ENCODE measurements at places on chromosomes 11 and 22.

GRCh38 chr11:134387501-134387900 lies 24.5 kb downstream of the B3GAT1 start:
- no peak for DNase-seq

DNA sequence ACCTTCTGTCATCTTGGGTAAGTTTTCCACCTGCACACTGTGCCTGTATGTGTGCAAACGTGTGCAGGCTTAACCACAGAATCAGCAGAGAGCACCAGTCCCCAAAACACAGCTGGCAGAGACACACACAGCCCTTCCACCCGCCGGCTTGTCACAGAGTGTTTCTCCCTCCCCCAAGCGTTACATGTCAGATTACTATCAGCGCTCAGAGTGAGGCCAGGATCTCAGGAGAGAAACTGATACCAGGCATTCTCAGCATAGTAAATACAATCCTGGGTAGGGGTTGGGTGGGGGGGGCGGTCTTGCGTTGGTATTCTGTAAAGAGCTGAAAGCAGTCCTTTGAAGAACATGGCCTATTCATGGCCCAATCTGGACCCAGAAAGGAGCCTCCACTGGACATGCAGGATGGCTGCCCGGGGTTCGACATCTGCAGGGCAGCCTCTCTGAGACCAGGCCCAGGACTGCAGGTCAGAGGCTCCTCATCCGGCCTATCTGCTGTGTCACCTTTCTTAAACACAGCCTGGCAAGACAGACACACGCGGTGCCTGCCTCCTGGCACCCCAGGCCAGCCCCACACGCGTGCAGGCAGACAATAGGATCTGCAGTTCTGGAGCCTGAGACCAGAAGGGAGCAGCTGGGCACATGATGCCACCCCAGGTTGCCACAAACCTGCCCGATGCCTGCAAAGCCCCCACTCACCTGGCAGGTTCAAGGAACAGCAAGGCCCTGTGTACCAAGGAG lies 1.7 kb downstream of the OSBPL5 start:
- DNase-seq, result no peak

GRCh38 chr11:47233989-47234668 lies 14.5 kb downstream of the ACP2 start:
- DNase-seq, result no peak

- DNase-seq, result no peak
Observed at GRCh38 chr11:5700421-5701054, 10.9 kb downstream of the TRIM22 start.

GRCh38 chr11:128902515-128903066 lies 11.4 kb downstream of the KCNJ5 start:
- no peak for DNase-seq

- no peak for DNase-seq
Observed at GRCh38 chr11:61880031-61880430, 11.3 kb downstream of the FADS3 start.

- no peak for DNase-seq
Observed at GRCh38 chr11:6626971-6627761, 7.9 kb upstream of the TPP1 start.

GRCh38 chr22:44786610-44787009 lies 34.2 kb downstream of the ARHGAP8 start:
- DNase-seq, result no peak

DNA sequence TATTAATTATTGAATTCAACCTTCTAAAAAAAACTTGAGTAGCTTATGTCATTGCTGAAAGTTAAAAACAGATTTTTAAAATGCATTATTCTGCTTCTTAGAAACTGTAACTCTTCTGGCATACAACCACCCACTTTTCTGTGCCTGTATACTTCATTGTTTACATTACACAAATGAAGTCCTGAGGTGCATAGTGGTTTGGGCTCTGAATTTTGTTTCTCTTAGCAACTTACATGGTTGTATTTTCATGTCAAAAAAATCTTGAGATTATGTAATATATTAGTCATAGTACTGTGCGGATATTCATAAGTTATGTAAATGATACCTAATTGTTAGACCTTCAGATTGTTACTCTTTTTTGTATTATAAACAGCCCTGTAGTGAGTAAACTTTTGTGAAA lies 12.2 kb downstream of the SC5D start:
- DNase-seq, result no peak

DNA sequence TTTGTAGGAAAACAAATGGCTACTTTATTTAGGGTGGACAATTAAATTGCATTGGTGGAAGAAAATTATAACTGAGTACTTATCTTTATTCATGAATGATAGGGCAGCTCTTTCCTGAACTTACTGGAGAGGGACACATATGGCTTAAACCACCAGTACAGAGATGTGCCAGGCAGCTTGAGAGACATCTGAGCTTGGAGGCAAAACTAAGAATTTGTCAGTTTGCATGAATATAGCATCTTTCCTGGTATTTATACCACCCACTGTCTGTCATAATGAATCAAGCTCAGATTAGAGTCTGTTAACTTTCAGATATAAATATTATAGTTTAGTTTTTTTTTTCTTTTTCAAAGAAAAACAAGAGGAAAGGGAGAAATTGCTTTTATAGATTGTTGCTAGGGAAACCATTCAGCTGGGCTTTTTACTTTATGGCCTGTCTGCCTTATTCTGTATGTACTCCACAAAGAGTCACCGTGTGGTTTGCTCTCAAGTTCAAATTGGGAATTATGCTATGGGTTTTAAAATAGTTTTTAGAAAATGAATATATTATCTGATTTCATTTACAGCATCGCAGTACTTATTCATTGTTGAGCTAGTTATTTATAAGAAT lies 477.0 kb upstream of the CHORDC1 start:
- no peak for DNase-seq

DNA sequence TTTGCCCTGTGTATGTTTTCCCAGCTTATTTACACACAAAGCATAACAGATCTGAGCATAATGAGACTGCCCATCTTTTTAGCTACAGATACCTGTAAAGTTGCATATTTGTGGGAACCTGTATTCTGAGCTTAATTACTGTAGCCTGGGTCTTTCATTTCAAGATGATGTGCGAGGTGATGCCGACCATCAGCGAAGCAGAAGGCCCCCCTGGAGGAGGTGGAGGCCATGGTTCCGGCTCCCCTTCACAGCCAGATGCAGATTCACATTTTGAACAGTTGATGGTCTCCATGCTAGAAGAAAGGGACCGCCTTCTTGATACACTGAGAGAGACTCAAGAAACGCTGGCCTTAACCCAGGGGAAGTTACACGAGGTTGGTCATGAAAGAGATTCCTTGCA lies 1.5 kb downstream of the PPFIA1 start:
- DNase-seq, result no peak

GRCh38 chr22:48493733-48494132 lies 1333.9 kb downstream of the BRD1 start:
- DNase-seq, result no peak

DNA sequence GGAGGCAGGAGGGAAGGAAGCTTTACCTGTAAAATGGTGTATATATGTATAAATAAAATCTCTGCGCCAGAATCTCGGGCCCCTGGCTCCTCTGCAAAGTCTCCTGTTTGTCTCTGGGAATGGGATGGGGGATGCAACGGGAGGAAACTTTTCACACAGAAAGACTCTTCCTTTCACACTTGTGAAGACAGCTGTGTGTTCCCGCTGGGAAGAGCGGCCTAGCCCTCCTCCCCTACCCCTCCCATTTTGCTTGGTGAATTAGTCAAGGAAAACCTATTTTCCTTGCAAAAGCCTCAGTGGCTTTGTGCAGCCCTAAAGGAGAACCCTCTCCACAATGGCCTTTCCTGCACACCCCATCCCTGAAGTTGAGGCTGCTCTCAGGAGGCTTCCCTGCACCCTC lies 9.4 kb upstream of the IGF2 start:
- no peak for DNase-seq

GRCh38 chr11:64298966-64299846 lies 952 bp upstream of the CATSPERZ start:
- no peak for DNase-seq

GRCh38 chr11:116300232-116300631 lies 472.6 kb downstream of the BUD13 start:
- DNase-seq, result no peak

- no peak for DNase-seq
Observed at GRCh38 chr11:132058211-132058772, 687.9 kb downstream of the NTM start.

- DNase-seq, result no peak
Observed at GRCh38 chr11:134586726-134587125, 174.7 kb upstream of the B3GAT1 start.

DNA sequence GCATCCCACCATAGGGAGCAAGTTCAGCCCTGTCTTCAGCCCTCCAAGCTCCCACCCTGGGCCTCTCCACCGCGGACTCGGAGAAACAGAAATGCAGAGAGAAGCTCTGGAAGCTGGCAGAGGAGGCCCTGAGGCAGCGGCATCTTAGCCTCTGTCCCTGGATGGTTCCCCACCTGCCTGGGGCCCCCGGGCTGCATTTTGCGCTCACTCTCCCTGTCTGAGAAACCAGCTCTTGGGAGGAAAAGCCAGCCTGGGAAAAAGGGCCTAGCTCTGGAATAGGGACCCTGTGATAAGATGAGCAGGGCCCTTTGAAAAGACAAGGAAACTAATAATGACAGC lies 12.0 kb upstream of the SPI1 start:
- no peak for DNase-seq

DNA sequence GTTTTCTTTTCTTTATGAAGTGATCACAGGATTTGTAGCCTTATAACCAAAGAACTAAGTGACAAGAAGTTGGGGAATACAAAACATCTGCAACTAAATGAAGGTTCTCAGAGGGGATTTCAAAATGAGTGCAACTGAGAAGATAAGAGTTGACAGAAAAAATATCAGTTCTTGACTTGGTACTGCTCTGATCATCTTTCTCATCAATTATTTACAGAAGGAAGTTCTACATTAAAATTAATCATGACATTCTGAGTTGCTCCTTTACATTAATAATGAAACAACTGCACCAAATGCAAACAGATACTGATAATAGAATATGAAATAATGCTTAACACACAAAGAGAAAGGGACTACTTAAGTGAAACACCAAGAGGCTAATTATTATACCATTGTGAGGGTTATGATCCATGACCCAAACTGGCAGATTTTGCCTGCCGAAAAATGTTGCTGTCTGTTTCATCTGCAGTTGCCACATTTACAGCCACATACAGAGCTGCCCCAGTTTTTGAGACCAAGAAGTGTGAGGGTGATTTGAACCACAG lies 561.9 kb upstream of the ANO5 start:
- no peak for DNase-seq

- no peak for DNase-seq
Observed at GRCh38 chr11:117684731-117685130, 112.3 kb downstream of the DSCAML1 start.

- DNase-seq, result no peak
Observed at GRCh38 chr22:39360674-39361413, 11.1 kb downstream of the SYNGR1 start.

DNA sequence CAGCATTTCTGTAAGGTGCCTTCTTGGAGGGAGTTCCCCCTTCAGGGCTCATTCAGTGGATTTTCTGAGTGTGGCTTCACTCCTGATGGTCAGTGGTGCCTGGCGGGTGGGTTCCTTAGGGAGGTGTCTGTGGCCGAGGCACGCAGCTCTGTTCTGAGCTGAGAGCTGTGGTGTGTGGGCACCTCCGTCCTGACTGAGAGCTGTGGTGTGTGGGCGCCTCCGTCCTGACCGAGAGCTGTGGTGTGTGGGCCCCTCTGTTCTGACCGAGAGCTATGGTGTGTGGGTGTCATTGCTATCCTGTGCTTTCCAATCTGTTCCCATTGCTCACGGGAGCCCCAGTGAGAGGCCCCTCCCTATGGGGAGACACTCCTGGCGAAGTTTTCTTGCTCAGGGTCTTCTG lies 39.8 kb downstream of the MUC6 start:
- DNase-seq, result no peak

- no peak for DNase-seq
Observed at GRCh38 chr22:42432020-42432596, at the start of gene NFAM1. NFAM1 (minus strand) TSS chr22:42432403; CDS start chr22:42432357, 46 bp downstream.

- no peak for DNase-seq
Observed at GRCh38 chr22:48692734-48693376, 1134.8 kb downstream of the BRD1 start.

- DNase-seq, result no peak
Observed at GRCh38 chr11:127709960-127710359, 709.4 kb upstream of the KIRREL3 start.

- DNase-seq, result no peak
Observed at GRCh38 chr11:47430524-47430923, 4.3 kb upstream of the PSMC3 start.

DNA sequence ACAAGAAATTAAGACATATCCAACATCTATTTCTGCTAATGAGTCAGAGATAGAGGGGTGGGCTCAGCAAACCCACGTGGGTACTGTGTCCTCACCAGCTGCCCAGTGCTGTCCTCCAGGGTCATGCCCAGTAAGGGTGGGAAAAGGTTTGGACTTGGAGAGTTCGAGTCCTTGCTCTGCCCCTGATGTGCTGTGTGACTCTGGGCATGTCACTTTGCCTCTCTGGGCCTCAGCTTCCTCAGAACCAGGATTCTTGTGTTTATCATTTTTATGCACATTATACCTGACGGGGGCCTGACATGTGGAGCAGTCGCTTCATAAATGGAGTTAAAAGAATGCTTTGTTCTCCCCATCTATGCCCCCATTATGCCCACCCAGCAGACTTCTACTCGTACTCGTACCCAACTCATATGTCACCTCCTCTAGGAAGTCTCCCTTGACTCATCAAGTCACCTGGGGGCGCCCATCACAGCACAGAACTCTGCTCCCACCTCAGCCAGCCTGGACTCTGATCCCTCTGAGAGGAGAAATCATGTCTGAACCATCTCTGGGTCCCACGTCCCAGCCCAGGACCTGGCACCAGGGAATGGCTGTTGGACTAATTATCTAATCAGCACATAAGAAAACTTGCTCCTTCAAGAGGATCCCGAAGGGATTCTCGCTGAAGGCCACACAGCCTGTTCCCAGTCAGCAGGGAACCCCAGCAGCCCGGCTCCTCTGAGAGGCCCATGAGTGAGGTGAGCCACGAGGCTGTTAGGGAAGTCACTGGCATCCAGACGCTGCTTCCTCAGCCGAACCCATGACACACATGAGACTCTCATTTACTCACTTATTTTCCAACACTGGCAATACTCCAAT lies 38.7 kb upstream of the TSKU start:
- no peak for DNase-seq

- no peak for DNase-seq
Observed at GRCh38 chr11:24560324-24560723, 63.5 kb downstream of the LUZP2 start.

- no peak for DNase-seq
Observed at GRCh38 chr11:72592698-72593495, 81.3 kb downstream of the PDE2A start.

DNA sequence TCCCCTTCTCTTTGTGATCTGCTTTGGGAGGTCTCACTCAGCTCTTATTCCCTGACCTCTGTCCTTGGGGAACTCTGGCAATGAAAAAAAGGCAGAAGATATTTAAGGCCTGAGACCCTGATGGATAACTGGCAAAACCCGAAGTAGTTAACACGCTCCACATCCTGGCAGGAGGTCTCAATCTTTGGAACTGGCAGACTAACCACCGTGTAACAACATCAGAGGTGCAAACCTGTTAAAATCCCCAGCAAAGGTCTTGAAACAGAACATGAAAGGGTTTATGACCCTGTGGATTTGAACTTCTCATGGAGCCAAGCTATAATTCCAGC lies 160.3 kb downstream of the DBX1 start:
- DNase-seq, result no peak

GRCh38 chr11:17979770-17980371 lies 33.0 kb downstream of the SERGEF start:
- DNase-seq, result no peak

GRCh38 chr22:27602390-27602789 lies 199.2 kb downstream of the MN1 start:
- DNase-seq, result no peak

GRCh38 chr11:14642453-14642852 lies 1.2 kb upstream of the PDE3B start:
- no peak for DNase-seq

Measured in T-helper 2 cell (primary cell).